Esophagus mucosa (tissue), 1 donor: ENCODE measurements at places on chromosomes 1 and 21.

- ATAC-seq, result no peak
Observed at GRCh38 chr21:25625036-25625435, 14.0 kb upstream of the JAM2 start.

DNA sequence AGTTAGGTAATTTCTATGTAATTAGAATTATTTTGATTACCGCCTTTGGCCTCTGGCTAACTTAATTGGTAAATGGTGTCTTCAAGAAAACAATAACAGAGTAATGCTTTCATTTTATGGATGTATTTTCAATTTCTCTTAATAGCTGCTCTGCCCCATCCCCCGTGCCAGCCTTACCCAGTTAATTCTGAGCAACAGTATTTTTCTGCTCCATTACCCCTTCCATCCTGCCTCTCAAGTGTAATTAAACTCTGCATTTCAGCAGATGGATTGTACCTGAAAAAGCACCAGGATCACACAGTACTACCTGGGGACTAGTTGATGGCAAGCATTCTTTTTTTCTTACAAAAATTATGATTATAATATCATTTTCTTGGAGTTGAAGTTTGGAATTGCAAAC, 104.2 kb downstream of the KIAA0319L start:
- no peak for ATAC-seq

GRCh38 chr21:45947296-45947695, 34.3 kb upstream of the COL6A1 start:
- ATAC-seq, result no peak

DNA sequence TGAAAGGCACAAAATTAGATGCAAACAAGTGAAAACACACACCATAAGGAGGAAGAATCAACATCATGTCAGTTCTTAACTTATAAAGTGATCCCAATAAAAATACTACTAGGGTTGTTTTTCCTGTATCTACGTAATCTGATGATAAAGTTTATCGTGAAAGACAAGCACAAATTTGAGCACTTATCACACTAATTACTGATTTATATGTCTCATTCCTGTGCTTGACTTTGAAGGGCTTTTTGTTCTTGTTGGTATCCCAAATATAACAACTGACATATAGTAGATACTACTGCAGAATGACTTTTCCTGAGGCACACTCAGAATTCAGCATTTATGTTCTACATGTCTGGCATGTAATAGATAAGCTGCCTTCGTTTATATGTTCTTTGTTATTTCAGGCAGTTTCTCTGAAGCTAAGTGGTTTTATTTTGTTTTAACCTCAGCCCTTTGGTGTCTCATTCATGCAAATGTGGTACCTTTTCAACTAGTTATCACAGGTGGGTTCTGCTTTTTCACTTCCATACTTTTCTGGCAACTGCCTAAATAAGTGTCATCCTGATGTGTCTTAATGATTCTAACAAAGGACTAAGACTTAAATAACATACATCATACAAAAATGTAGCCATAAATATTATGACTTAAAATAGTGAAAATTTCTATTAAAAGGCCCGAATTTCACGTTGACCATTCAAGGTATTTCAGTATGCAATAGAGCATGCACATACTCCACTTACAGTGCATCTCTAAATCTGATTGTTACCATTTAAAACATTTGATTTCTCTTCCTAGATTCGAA, 73.2 kb downstream of the LRRC8C start:
- ATAC-seq, result no peak

GRCh38 chr1:115879977-115880376, 39.1 kb upstream of the NHLH2 start:
- ATAC-seq, result no peak
